Muscle of leg (tissue), 16 donors: ENCODE measurements at places on chromosomes 12 and 14.

- DNase-seq = no peak
These were observed 59.6 kb downstream of the DIP2B start for GRCh38 chr12:50564237-50564947.

DNA sequence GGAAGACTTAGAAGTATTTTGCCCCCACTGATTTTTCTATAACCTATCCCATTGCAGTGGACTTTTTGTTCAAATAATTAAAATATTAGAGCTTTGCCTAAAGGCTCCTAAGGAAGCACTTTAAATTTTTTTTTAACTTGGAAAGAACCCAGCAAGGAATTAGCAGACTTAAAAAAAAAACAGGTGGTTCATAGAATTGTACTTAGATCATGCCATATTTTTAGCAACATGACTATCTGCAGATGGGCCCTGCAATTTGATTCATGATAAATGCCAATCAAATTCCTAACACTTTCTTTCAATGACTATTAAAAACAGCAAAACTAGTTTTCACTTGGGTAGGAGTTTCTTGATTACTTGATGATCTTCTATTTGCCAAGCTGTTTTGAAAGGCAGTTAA is 11.5 kb downstream of the ADAMTS20 start:
- DNase-seq = peak; percentile 43

DNA sequence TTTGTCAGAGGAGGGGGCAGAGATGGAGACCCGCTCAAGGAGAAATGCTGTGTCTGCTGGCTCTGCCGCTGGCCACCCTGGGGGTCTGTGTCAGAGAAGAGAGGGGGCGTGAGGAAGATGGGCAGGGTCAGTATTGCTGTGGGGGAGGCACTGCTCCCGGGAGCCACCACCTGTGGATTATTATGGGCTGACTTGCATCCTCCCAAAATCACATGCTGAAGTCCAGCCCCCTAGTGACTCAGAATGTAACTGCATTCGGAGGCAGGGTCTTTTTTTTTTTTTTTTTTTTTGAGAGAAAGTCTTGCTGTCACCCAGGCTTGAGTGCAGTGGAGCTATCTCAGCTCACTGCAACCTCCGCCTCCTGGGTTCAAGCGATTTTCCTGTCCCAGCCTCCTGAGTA is 12.3 kb downstream of the ABCD4 start:
- no peak for DNase-seq

DNA sequence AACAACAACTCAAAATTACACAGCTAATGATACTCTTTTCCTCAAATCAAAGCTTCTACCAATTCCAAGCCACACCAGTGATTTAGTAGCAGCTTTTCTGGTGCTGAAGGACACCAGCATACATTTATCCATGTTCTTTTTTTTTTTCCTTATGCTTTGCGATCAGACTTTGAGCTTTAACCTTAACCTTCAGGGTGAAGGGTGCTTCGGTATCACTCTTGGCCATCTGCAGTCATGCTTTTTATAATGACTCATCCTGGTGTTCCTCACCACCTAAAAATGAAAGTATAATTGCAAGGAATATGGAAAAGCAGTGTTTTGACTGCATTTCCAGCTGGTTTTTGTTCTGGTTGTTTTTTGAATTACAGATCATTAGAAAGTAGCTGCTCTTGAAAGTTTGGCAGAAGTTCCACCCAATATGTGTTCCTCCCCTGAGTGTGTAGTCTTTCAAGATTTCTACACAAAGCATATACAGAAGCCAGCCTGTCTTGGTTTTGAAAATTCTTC is 1.3 kb upstream of the SLC41A2 start:
- DNase-seq = peak; percentile 79

- DNase-seq = no peak
These were observed 286.0 kb downstream of the ZFP36L1 start for GRCh38 chr14:68506645-68507419.

DNA sequence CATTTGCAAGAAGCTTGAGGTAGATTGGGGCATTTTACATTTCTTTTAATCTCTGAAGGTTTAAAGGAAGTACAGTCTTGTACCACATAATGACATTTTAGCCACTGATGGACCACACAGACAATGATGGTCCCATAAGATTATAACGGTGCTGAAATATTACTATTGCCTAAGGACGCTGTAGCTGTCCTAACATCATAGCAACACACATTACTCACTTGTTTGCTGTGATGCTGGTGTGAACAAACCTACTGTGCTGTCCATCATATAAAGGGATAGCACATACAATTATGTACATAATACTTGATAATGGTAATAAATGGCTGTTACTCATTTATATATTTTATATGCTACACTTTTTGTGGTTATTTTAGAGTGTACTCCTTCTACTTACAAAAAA is 127.1 kb upstream of the CPNE8 start:
- DNase-seq = no peak

DNA sequence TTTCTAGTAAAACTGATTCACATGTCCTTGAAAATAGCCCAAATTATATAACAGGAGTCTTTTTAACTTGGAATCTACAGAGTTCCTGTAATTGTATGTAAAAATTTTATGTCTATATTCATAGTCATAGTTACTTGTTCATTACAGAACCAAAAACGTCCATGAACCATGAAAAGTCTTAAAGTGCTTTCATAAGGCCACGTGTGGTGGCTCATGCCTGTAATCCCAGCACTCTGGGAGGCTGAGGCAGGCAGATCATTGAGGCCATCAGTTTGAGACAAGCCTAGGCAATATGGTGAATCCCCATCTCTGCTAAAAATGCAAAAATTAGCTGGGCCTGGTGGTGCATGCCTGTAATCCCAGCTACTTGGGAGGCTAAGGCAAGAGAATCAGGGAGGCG is 48.4 kb downstream of the GALNT4 start:
- no peak for DNase-seq

DNA sequence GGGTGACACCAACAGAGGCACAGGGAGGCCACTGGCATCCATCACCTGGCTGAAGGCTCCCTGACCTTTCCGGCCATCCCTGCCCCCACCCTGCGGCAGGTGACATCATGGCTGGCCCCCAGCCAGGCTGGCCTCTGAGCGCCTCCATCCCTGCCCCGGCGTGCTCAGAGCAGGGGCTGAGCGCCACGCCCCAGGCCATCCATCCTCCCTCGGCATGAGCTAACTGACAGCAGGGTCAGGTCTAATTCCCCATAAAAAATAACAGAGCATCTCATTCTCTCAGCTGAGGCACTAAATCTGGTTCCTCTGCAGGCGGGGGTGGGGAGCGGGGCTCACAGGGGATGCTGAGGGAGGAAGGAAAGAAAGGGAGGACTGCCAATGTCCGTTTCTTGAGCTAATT is 50.7 kb downstream of the PRIMA1 start:
- DNase-seq = no peak

GRCh38 chr12:110726028-110726427 is 16.7 kb downstream of the PPP1CC start:
- no peak for DNase-seq

- DNase-seq = no peak
These were observed 81.7 kb downstream of the TNFAIP2 start for GRCh38 chr14:103204852-103205540.

GRCh38 chr14:72124171-72124570 is 191.9 kb downstream of the RGS6 start:
- no peak for DNase-seq

DNA sequence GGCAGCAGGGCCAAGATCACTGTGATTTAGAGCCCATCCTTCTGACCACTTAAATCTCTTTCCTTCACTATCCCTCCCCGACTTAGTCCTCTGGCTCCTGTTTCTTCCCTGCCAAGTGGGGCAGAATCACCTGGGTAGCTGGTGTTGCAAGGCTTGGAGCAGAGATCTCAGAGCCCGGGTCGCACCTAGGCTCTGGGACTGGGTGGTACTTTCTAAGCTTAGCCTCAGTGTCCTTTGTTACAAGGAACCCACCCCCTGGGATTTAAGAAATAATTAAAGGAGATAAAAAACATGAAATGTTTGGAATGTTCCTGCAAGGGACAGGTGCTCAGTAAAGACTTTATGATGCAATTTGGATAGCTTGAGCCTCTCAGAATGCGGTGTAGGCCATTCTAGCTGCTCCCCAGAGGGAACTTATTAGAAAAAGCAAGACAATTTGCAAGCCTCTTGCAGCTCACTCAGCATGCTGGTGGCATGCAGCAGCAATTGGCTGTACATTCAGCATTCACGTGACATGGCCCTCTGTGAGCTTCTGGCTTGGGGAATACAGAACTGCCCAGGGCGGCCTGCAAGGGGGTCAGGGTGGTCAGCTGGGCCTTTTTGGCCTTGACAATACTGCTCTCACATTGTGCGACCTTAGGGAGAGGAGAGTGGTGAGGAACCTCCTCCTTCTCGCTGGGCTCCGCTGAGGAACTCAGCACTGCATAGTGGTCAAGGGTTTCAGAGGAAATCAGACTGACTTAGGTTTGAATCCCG is 16.8 kb downstream of the C14orf132 start:
- no peak for DNase-seq

DNA sequence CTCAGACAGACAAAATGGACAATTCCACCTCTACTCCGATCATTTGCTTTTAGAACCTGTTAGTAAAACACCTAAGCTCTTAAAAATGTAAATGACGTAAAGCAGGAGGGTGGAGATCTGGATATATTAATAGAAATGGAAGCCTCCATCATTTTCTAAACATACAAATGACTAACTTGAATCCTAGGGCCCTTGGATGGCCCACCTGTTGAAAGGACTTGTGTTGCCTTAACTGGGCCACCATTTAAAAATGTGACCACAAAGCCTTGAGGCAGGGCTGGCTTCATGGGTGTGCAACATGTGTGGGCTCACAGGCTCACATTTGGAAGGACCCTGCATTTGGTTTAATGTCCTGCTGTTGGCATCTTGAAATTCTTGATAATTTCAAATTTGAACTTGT is 131.5 kb upstream of the PRMT8 start:
- no peak for DNase-seq

DNA sequence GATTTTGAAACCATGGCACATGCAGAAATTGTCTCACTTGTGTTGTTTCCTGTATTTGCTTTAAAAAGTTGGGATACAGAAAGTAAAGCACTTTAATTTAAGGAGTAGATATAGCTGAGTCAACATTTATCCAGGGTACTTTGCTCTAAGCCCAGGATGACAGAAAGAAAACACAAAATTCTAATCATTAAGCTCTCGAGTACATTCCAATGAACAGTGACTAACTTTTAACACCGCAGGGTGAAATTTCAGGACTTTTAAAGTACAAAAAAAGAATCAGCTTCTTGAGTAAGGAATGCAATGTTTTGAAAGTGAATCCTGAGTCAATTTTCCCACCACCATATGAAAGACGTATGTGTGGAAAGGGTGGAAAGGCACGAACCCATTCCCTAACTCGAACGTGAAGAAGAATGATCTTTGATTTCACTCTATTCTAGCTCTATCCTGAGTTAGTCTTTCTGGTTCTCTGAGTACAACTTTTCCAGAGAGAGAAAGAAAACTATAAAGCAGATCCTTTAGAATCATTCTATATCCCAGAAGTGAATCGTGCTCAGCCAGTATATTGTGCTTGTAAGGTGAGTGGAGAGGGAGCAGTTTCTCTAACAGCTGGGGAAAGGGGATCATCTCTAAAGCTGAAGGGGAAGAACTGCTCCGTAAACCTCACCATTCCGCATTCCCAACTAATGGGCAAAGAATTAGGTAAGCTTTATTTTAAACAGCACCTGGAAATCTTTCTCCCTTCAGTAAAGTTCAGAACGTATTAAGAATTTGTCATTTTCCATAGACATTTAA is 779.0 kb upstream of the FLRT2 start:
- DNase-seq = no peak

- peak; percentile 48 for DNase-seq
These were observed 2.1 kb upstream of the SERPINA1 start for GRCh38 chr14:94390372-94391086.

GRCh38 chr12:102722147-102722546 is 194.9 kb downstream of the PAH start:
- no peak for DNase-seq

- DNase-seq = no peak
These were observed 179.6 kb downstream of the TMX1 start for GRCh38 chr14:51419685-51420084.

GRCh38 chr12:112096070-112096469 is 12.5 kb downstream of the NAA25 start:
- DNase-seq = peak; percentile 20

GRCh38 chr12:127621366-127621765 is 645.6 kb upstream of the TMEM132C start:
- DNase-seq = no peak

- DNase-seq = peak; percentile 69
These were observed 87.9 kb downstream of the PLEKHA5 start for GRCh38 chr12:19217446-19217845.

DNA sequence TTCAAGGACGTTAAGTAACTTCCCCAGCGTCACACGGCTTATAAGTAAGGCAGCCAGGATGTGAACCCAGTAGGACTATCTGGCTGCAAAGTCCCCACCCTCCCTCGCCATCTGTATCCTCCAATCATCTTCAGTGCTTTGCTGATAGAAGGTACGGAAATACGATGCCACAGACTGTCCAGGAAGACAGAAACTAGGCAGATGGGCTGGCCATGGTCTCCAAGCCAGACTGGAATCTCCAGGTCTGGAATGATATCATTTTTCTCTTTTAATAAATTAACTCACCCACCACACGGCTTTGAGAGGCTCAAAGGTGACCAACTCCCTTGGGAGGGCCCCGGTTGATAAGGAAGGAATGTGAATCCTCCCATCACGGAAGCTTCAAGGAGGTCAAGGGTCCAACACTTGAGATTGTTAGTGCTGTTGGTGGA is 16.3 kb upstream of the BDKRB1 start:
- no peak for DNase-seq
